ENCODE measurements at places on chromosomes 5 and 9.

DNA sequence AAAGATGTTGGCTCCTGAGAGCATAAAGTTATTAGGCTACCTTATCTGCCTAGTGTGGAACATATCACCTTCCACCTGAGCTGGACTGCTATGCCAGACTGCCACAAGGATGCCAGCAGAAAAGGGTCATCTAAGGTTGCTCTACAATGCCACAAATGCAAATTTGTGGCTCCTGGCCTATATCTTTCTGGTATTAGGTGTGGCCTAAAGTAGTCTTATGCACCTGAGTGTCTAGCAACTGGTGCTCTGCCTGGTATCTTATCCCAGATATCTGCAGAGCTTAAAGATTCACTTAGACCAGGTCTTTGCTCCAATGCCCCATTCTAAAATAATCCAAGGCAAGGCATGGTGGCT lies 34.7 kb downstream of the DTWD2 start:
- no peak for DNase-seq

DNA sequence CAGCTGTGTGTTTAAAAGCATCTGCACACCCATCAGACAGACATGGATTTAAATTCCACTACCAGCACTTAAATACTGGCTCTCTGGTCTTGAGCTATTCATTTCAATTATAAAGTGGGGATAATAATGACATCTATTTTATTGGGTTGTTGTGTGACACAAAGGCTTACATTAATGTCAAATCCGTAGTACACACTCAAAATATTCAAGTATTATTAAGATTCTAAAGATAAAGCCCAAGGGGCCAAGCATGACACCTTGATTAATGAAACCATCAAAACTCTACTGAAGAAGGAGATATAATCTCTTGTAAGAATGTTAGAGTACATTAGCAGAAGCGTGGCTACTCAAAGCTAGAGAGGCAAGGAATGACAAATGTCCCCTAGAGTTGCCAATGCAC lies 743.0 kb downstream of the KCTD16 start:
- DNase-seq: no peak

DNA sequence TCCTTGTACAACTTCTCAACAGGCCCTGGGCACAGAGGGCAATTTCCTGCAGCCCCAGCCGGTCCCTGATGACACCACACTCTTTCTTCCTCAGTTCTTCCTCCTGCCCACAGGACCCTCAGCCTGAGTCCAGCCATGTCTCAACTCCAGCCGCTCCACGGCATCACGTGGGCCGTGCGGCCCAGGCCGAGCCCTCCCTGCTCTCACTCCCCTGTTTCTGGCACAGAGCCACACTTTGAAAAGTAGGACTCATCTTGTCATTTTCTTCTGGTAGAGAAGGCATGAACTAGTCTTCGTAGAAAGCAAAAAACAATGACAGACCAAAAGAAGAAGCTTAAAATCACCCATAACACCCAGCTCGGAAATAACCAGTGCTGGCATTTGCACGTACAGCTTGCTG lies 404.7 kb upstream of the IRX1 start:
- DNase-seq: no peak

DNA sequence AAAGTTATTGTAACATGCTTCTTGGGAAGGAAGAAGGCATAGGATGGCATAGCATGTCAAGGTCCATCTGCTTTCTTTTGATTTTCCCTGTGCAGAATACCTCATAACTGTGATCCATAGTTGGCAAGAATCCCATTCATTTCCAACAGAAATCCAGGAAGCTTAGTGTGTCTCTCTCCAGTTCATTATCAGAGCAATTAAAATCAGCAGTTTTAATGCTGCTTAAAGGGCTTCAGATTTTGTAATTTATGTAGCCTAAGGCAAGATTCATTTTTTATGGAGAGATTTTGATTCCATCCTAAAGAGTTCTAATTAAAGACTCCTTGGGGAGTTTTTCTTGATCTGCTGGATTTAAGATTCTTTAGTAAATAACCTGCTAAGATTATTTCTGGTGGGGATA lies 560.1 kb downstream of the PDE4D start:
- no peak for DNase-seq

GRCh38 chr5:179816401-179816795 lies 4.3 kb upstream of the SQSTM1 start:
- no peak for DNase-seq

DNA sequence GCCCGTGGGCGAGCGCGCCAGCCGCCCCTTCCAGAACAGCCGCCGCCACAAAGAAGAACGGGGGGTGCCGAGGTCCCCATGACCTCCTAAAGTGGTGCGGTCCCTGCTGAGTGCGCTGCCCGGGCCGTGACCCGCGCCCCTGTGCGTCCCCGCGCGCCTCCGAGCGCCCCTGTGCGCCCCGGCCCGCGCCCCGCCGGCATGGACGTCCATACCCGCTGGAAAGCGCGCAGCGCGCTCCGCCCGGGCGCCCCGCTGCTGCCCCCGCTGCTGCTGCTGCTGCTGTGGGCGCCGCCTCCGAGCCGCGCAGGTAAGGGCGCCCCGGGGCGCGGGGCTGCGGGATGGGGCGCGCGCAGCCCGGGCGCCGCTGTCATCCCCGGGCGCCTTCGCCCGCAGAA lies 384 bp downstream of the COL5A1 start:
- no peak for DNase-seq

GRCh38 chr9:21412107-21412506 lies 3.2 kb downstream of the IFNA8 start:
- no peak for DNase-seq

GRCh38 chr9:79329861-79330260 lies 241.9 kb upstream of the TLE4 start:
- DNase-seq: no peak

GRCh38 chr9:5389109-5389732 lies 48.5 kb downstream of the PLGRKT start:
- DNase-seq: no peak

- DNase-seq: peak; percentile 20
Measured at GRCh38 chr9:107103621-107104020, 179.5 kb upstream of the RAD23B start.

- no peak for DNase-seq
Measured at GRCh38 chr5:99807346-99807745, 727.8 kb upstream of the FAM174A start.

- DNase-seq: no peak
Measured at GRCh38 chr5:172334196-172334595, 50.6 kb upstream of the UBTD2 start.

GRCh38 chr9:121823451-121824169 lies 172.2 kb downstream of the DAB2IP start:
- no peak for DNase-seq

- DNase-seq: peak; percentile 60
Measured at GRCh38 chr5:149228618-149229297, 42.9 kb upstream of the AFAP1L1 start.

DNA sequence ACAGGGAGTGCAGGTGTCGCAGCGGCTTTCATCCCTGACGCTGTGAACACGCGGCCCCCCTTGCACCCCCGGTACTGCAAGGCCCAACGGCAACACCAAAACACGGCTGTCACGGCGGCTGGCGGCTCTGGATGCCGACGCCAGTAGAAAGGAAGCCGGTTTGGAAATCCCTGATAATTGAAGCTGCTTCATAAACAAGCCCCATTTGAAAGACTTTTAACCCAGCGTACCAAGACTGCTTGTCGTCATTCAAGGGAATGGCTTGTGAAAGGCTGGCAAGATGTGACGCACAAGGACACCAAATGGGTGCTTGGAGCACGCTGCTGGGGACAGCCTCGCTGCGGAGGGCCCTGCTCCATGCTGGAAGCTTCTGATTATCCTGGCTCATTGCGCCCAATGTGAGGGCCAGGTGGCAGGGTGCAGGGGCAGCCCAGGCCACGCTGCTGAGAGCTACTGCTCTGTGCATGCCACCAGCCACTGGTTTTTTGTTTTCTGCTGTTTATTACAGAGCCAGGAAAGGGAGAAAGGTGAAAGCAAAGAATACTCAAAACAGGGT lies 63.1 kb downstream of the GTF3C4 start:
- DNase-seq: no peak

DNA sequence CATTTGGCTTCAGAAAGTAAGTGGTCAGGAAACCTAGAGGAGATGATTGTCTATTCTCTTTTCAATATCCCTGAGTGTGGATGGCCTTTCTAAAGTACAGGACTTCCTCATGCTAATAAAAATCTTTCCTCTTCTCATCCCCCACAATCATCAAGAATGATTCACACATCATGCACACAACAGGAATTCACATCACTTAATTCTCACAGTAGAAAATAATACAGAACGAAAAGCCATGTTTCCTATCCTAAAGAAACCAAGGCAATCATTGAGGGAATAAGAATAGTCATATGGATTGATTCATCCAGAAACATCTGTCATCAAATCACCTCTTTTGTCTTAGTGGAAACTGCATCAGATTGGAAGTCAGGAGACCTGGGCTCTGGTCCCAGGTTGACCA lies 203.1 kb upstream of the PIK3R1 start:
- DNase-seq: no peak

GRCh38 chr5:112951124-112951702 lies 25.4 kb upstream of the DCP2 start:
- no peak for DNase-seq

Measured in NCI-H1694 (cell line).